Activated naive CD4-positive, alpha-beta T cell treated with anti-CD3 and anti-CD28 coated beads, Interleukin-2, amount 50 U/mL, for 16 hours (primary cell): ENCODE measurements at places on chromosomes 3 and 15.

DNA sequence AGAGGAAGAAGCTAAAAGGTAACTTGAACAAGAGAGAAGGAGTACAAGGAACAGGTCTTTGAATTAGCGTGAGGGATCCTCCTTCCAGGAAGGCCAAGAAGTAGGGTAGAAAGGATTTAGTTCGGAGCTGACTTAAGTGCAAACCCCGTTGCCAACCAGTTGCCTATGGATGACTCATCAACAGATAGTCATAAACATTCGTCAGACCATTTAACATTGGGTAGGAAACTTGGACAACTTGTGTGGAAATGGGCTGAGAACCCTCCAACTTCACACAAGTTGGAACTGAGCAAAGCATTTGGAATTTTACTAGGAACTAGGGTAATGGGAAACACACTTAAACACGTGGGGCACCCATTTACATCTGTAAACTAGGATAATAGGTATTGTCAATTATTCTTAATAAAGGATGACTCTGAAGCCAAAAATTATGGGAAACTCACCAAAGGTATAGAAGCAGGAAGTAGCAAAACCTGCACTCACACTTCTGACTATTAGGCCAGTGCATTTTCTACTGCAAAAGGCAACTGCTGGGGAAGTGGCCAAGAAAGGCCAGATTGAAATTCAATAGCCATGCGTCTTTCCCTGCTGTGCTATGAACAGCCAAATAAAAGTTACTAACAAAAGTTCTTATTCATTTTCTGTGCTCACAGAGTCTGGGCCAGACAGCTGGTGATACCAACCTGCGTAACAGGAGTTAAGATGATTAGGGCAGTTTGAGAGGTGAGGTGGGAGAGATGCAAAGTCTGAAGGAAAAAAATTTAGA lies 174.5 kb upstream of the TMC3 start:
- DNase-seq = no peak

- no peak for DNase-seq
Observed at GRCh38 chr3:160065786-160066185, 77.2 kb downstream of the IL12A start.

DNA sequence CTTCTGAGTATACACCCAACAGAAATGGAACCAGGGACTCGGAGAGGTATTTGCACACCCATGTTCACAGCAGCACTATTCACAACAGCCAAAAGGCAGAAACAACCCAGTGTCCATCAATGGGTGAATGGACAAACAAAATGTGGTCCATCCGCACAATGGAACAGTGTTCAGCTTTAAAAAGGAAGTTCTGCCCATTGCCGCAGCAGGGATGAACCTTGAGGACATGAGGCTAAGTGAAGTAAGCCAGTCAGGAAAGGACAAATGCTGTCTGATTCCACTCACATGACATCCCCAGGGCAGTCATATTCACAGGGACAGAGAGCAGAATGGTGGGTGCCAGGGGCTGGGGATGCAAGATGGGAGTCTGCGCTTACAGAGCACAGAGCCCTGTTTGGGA lies 7.5 kb downstream of the IQSEC1 start:
- no peak for DNase-seq

DNA sequence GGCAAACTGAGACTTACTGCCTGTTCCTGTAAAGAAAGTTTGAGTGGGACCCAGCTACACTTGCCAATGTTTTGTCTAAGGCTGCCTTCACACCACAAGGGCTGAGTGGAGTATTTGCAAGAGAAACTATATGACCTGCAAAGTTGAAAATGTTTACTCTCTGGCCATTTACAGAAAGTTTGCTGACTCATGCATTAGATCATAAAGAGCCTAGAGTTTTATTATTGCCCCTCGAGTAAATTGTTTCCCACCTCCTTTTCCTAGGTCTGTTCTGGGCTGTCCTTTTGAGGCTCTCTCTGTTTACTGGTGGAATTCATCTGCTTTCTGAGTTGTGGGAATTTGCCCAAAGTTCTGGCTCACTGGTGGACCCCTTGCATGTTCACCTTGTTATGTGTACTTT lies 6.7 kb upstream of the PROK2 start:
- no peak for DNase-seq

GRCh38 chr15:98802187-98802586 lies 153.8 kb downstream of the IGF1R start:
- DNase-seq = no peak

GRCh38 chr3:153640689-153641665 lies 479.0 kb downstream of the RAP2B start:
- DNase-seq = no peak

GRCh38 chr3:9339761-9340471 lies 22.9 kb upstream of the THUMPD3 start:
- no peak for DNase-seq

DNA sequence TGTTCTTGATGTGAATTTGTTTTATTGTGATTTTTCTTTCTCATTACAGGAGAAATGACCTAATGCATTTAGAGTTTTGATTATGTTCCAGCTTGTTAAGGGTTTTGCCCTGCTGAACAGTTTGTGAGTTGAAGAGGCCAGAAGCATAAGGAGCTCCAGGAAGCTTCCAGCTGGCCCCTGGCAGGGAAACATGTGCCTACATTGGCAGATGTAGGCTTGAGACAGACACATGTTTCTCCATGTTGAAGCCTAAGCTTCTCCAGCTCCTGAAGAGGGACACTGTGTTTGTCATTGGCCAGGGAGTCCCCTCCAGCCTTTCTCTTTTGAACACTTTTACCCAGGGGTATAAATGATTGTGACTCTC lies 88.4 kb downstream of the ASB7 start:
- no peak for DNase-seq

DNA sequence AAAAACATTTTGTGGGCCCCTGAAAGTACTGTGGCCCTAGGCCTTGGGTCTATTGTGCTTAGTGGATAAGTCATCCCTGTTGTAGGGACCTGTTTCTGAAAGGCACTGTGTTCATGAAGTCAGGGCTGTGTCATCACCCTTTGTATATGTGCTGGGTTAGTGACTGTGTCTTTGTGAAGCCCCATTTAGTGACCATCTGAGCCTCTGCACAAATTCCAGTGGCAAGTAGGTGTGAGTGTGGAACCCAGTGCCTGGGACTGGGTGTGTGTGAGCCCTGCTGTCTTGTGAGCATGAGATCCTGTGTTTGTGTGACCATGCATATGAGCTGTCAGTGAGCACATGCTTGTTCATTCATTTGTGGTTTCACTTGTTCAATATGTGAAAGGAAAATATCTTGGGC lies 1.2 kb upstream of the HYAL1 start:
- DNase-seq = no peak

- DNase-seq = no peak
Observed at GRCh38 chr15:84684092-84684491, 26.1 kb upstream of the NMB start.

DNA sequence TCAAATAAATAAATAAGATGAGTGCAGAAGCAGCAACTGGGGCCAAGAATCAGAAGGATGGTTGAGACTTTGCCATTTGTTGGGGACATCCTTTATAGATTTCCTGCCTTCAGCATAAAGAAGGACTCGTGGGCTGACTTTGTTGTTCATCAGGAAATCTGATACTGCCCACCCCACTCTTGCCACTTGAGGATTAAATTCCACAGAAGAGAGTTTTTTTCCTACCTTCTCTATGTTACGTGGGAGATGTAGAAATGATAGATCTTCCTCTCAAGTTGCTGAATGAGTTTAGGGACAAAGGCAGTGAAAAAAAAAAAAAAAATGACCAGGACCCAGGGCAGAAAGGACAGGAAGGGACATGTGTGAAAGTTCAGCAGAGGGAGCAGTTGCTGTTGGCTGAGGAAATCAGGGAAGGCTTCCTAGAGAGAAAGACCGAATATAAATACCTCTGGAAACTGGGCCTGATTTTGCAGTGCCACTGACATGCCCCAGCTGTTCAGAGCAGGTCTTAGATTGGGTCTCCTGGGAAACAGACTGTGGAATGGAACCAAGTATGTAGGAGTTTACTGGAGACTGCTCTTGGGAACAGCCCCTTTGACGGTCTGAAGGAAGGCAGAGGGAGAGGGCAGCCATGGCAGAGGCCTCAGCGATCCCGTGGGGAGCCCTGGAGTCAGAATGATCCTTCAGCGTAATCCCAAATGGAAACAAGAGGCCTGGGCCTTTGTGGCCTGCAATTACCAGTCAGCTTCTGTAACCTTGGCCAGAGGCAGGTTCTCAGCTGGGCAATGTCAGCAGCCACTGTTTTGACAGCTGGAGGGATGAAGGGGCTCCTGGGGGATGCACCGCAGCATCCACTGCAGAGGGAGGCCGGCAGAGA lies 50.9 kb downstream of the C3orf20 start:
- DNase-seq = no peak

DNA sequence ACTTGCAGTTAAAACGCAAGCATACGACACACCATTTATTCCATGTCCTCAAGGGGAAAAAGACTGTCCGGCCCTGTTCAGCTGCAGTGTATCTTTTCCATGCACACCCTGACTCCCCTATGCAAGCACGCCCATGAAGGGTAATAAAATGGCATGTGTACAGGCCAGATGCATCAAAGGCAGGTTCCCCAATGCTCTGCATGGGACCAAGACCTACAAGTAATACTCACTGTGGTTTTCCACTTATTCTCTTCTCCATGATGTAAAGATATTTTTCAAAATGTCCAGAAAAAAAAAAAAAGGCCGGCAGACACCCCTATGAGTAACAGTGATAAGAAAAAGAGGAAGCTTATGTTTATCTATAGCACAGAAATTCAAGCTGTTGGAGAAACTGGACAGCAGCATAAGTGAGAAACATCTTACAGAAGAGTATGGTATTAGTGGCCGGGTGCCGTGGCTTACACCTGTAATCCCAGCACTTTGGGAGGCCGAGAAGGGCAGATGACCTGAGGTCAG lies 70.8 kb downstream of the MCF2L2 start:
- DNase-seq = no peak

DNA sequence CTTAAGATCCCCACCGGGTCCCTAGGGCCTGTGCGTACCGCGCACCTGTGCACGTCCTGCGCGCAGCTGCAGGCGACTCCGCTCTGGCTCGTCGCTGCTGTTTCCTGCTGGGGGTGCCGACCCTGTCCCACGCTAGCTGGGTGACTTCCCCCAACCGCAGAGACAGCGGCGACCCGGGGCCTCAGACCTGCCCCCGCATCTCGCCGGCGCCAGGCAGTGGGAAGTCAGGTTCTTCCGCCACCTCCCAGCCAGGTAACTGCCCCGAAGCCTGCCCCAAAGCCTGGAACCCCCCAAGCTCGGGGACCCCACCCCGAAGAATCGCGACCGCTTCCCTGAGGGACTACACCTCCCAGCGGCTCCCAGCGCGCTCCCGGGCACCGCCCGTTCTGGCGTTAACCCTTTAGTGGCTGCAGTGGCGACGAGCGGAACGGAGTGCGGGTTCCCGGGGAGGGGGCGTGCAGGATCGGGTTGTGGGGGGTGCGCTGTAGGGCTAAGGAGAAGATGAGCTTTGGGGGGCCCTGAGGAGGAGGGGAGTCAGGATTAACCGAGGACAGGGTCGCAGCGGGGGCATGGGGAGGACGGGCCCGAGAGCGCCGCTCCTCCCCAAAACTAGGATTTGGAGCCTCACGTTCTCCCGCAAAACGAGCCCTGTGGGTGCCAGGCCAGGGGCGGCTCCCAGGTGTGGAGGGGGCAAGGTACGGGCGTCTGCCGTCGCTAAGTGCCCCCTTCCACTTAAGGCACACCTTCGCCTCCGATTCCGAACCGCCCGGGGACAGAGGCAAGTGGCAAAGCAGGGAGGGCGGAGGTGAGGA lies 589 bp downstream of the NEIL1 start:
- peak; percentile 61 for DNase-seq

DNA sequence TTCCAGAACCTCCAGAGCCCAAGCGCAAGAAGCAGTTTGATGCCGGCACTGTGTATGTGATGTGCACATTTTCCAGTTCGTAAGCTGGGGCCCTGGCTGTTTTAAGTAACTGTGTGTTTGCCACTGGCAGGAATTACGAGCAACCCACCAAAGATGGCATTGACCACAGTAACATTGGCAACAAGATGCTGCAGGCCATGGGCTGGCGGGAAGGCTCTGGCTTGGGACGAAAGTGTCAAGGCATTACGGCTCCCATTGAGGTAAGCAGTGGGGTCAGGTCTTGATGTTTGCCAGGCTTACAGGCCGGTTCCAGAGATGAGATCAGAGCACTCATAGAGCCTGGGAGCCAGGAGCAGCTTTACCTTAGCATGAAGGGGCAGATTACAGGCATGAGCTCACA lies 28.4 kb downstream of the RBM5 start:
- DNase-seq = no peak
